ENCODE measurements at places on chromosomes 3 and 15.

GRCh38 chr3:19221081-19221480 is 72.8 kb downstream of the KCNH8 start:
- DNase-seq, result no peak

DNA sequence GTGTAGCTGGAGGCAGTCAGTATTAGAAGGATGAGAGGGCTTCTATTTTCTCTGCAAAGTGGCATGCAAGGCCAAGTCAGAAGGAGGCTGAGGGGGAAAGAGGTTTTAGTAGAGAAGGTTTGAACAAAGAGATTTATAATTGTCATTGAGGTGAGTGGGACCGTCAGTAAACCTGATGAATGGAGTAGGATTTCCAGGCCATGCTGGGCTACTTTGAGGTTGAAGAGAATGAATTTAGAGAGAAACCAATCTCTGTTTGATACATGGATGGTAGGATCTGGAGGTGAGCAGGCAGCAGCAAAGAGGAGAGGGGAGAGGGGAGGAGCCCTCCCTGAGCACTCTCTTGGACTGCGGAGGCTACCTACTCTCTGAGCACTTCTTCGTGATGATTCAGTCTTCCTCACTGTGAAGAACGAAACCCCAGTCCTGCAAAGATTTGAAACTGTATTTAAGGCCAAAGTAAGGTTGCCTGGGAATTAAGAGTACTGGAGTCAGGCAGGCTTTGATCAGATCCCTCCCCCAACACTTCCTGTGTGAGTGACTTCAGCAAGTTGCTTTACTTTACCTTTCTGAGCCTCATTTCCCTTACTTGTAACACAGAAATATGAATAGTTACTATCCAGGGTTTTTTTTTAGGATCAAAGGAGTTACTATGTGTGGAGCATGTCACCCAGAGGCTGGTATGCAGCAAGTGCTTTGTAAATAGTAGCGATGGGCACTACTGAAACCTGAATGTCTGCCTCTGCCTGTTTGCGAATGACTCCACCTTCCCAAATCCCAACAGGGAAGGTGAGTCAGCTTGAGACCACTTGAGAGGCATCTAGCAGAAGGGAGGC is 75.8 kb downstream of the RPL39L start:
- no peak for DNase-seq

DNA sequence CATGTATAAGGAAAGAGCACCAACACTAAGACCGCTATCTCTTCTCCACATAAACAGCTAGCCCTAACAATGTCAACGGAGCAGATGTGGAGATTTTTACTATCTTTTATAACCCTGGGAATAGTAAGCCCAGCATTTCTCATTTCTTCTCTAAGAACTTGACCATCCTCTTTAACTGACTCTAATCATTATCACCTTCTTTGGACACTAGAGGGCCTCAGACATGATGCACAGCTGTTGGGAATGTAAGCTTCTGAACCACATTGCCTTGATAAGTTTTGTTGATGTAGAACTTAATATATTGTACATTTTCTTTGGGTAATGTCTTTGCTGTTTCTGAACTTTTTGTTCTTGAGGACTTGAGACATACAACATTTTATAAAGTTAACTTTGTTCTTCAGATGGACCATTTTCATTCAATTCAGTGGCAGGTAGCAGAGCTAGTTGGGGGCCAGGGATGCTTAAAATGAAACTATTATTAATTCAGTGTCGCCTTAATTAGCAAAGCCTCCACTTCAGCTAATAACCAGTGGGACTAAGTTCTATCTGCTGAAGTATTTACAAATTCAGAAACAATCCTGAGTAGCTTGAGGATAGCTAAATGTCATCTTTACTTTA is 9.6 kb upstream of the TAGLN3 start:
- DNase-seq, result peak; percentile 37

DNA sequence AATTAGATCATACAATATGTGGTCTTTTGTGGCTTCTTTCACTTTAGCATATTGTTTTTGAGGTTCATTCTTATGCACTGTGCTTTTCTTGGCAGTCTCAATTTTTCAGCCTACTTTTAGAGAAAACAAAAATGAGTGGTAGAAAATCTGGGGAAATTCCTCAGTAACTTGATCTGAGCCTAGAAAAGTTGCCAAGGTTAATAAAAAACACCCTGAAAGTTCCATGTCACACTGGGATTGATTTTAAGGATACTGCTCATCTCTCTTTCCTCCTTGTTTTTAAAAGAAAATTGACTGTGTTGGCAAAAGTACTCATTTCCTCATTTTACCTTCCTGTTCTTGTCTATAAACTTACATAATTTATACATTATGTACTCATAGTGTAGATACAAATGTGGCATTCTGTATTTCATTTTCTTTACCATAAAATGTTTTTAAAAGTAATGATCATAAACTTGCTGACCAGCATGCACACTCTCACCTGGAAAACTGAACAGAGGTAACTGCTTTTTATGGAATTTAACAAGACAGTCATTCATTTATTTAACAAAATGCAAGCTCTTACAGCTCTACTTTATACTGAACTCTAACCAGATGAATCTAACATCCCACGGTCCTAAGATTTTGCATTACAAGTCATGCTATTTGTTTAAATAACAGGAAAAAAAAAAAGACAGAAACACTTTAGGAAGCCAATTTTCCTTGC is 28.6 kb upstream of the SH3BP5 start:
- no peak for DNase-seq

DNA sequence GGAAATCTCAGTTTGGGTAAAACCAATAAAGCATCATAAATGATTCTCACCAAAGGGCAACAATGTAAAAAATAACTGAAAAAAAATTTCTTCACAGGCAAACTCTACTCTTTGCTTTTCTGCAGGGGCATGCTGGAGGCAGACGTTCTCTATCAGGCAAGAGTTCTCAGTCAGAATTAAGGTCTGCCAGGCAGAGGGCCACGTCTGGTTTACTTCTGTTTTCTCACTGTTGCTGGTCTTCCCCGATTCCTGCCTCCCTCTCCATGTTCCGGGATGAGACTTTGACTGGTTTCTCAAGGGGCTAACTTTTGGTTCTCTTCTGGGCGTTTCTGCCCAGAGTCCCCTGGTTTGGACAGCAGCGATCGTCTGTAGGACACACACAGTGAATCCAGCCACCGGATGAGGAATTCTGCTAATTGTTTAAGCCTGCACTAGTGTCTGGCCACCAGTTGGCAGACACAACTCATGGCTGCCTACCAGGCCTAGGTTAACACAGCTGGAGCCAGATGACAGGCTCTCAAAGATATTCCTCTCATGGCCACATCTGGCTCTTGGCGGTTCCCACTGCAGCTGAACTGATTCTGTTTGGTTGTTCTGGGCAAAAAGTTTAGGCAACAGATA is 273.1 kb downstream of the FOXP1 start:
- no peak for DNase-seq

DNA sequence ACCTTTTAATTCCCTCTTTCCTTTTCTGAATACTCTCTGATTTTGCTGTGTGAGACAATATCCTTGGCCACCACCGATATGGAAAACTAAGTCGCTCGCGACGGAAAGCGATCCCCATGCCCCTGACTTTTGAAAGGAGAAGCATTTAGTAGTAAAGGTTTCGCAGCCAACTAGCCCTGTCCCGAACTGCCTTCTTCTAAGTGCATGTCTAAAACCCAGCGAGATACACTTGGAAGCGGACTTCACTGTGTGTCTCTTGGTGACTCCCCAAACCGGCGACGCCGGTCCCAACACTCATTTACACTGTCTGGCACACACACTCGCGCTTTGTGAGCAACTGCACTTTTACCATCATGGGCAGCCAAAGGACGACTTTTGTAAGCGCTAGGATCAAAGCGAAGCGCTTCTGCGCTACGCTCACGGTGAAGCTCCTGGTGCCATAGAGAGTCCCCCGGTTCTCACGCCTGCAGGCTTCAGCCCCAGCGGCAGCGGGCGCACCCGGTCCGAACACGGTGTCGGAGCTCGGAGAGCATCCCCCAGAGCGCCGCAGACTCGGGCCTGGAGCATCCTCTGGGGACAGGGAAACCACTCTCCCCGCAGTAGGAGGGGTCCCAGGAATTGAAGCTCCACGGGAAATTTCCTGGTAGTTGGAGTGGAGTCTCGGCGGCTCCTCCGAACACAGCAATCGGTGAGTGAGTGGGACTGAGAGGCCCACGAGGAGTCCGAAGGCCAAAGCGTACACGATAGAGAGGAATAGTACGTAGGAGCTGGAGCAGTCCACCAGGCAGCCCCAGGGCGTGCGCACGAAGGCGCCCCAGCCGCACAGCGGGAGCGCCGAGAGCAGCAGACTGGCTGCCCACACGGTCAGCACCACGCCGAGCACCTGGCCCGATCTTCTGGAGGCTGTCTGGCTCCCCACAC is 1.4 kb downstream of the GPR149 start:
- peak; percentile 21 for DNase-seq

GRCh38 chr15:76138436-76138835 is 78.7 kb downstream of the TMEM266 start:
- no peak for DNase-seq

DNA sequence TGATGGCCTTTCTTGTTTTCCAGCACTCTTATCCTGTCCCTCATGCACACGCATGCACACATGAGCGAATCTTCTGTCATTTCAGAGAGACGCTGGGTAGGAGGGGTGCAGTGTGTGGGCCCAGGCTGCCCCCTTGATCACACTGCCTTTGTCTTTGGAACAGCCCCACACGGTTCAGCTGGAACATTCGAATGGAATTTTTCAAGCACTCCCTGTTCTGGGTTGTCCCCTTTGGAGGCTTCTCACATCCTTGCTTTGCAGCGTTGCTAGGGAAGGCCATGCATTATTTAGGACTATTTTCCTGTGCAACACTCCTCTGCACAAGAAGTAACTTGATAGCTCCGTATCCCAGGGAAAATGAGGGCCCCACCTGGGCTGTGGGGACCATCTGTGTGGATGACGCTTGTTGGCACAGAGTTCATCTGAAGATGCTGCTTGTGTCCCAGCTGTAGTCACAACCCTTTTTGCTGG is 78.4 kb downstream of the SPSB4 start:
- DNase-seq, result peak; percentile 88

GRCh38 chr15:63233667-63234423 is 43.6 kb upstream of the APH1B start:
- no peak for DNase-seq

GRCh38 chr3:149415484-149415883 is 38.0 kb upstream of the TM4SF1 start:
- DNase-seq, result no peak

- DNase-seq, result no peak
Measured at GRCh38 chr15:57205027-57205855, 171.1 kb upstream of the CGNL1 start.

- DNase-seq, result no peak
Measured at GRCh38 chr15:22936577-22937472, 43.3 kb downstream of the CYFIP1 start.

DNA sequence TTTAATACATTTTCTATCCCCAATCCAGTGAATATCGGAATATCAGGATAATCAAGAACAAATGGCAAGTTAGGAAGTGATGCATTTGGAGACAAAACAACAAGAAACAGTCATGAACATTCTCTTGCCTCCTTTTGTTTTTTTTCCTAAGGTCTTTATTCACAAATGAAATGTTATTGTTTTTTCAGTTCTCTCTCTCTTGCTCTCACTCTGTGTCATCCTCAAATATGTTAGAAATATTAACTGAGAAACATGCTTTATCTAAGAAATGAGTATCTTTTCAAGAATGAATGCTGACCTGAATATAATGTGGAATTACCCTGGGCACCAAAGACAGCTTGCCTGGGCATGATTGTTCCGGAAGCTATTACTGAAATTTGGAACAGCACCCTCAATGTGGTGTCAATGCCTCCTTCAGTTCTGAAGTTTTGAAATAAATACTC is 51.3 kb downstream of the RBMS3 start:
- DNase-seq, result no peak

- DNase-seq, result no peak
Measured at GRCh38 chr15:89812011-89812846, 2.4 kb downstream of the ANPEP start.

GRCh38 chr3:168647582-168647981 is 551.9 kb upstream of the GOLIM4 start:
- DNase-seq, result no peak

DNA sequence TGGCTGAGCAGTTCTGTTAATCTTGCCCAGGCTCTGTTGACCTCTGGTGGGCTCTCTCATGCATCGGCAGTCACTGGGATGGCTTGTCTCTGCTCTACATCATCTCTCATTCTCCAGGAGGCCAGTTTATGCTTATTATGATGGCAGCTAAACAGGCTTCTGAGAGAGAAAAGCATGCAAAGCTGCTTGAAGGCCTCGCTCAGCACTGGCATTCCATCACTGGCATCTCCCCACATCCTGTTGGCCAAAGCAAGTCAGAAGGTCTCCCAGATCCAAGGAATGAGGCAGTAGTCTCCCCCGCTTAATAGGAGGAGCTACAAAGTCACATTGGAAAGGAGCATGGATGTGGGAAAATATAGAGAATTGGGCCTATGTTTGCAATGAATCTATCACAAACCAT is 212.6 kb downstream of the ZNF621 start:
- DNase-seq, result no peak

- DNase-seq, result peak; percentile 52
Measured at GRCh38 chr15:40340740-40341400, at the start of gene CCDC9B. CCDC9B (minus strand) TSS chr15:40340939; CDS start chr15:40340819, 120 bp downstream.

- no peak for DNase-seq
Measured at GRCh38 chr3:56087451-56088053, 380.7 kb downstream of the ERC2 start.

DNA sequence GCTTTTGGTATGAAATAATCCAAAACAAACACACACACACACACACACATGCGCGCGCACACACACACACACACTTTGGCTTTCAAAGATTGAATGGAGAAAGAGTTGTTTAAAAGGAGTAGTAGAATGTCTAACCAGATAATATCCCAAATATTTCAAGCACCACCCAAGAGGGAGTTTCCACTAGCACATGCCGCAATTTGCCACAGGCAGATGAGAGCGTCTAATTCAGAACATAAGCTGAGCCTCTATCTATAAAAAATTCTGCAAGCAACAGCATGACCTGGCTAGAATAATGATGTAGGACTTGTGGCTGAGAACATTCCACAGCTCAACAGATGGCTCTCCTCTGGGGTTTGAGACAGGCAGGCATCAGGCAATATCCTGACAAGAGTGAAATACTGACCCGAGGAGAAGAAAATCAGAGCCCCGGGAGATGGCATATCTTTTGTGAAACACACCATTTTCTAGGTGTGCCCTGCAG is 302.5 kb upstream of the GADL1 start:
- peak; percentile 3 for DNase-seq

DNA sequence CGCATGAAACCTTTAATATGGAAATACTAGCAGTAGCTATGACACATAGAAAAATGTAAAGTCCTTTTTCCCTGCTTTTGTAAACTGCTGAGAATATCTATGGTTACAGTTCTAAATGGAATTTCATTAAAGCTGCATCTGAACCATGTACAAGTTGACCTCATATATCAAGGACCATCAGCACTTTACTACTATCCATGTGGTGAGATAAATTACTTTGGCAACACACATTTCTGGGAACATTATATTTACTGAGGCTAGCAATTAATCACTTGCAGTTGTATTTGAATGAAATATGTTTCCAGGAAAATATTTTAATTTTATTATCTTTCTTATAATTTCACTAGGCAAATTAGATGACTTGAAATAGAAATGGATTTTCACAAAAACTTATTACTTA is 545.5 kb downstream of the NAALADL2 start:
- DNase-seq, result no peak
